ENCODE measurements at places on chromosomes 13 and 19.

DNA sequence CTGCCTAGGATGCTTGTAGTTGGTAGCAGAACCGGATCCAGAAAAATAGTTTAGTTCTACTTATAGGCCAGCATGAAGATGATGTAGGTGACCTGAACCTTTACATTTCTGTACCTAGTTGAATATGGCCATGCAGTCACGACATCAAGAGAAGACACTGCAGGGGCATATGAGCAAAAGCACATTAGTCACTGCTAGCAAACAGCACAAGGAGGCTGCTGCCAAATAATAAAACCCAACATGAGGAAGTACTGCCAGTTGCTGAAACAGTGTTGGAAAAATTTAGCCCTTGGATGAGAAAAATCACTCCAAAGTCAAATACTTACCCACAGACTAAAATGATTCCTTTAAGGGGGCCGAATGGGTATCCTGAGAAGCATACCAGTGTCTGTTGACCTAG is 20.8 kb downstream of the ERICH6B start:
- DNase-seq: no peak

GRCh38 chr19:57667228-57667627 is 1.5 kb upstream of the ZSCAN4 start:
- DNase-seq: no peak

DNA sequence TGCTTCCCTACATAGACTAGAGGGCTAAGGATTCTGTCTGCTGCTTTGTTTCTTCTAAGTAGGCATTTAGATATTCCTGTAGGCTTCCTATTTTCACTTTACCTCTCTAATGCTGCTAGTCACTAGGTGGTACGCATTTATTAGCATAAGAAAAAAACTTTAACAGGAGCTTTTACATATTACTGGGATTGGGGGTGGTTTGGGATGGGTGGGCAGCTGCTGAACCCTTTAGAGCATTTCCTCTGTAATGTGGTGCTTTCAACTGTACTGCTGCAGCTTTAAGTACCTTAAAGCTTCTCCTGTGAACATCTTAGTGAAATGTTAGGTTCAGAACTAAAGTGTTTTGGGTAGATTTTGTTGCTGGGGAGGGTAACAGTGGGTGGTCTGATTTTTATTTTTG is 92.6 kb downstream of the ZNF486 start:
- DNase-seq: no peak

GRCh38 chr19:49347835-49348234 is 12.6 kb downstream of the CD37 start:
- no peak for DNase-seq

- no peak for DNase-seq
Observed at GRCh38 chr13:110641055-110642015, 26.0 kb downstream of the NAXD start.

- no peak for DNase-seq
Observed at GRCh38 chr19:18453269-18454024, 15.5 kb upstream of the ISYNA1 start.

- DNase-seq: no peak
Observed at GRCh38 chr19:31783592-31783991, 434.4 kb upstream of the TSHZ3 start.

GRCh38 chr13:51816604-51817249 is 12.8 kb upstream of the DHRS12 start:
- DNase-seq: no peak

GRCh38 chr19:46723471-46723870 is 6.6 kb upstream of the PRKD2 start:
- DNase-seq: no peak

- no peak for DNase-seq
Observed at GRCh38 chr13:26834646-26835045, 74.1 kb upstream of the GPR12 start.

DNA sequence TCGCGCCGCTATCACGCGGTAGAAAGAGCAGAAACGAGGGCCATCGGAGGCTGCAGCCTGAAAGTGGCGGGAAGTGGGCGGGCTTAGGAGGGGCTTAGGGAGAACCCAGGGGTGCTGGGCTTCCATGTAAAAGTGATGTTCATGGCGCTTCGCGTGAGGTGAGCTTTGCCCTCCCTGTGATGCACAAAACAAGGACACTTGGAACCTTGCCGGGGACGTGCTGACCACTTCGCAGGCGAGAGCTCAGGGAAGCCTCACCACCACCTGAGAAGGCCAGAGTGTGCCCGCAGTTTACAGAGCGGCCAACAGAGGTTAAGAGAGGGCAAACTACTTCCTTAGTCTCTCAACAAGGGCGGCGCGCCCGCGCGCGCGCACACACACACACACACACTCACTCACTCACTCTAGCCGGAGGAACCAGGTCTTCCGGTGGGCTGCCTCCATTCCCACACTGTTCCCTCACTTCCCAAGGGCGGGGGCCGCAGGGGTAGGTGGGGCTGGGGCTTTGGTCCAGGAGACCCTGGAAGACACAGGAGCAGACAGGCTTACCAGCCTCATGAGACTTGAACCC is 651 bp downstream of the GAPDHS start:
- DNase-seq: no peak

DNA sequence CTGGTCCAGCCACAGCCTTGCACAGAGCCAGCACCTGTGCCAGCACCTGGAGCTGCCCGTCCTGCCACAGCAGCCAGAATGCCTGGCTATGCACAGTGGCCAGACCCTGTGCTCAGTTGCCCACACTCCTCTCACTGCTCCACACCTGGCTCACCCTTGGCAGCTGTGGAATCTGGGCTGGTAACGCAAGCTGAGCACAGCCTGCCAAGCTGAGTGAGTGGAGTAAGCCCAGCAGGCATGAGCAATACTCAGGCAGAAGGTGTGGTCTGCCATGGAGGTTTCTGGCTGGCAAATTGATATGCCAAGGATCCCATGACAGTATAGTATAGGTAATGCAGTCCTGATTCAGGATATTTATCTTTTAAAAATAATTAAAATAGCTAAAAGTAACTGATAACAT is 122.2 kb downstream of the PCDH9 start:
- DNase-seq: no peak

- DNase-seq: no peak
Observed at GRCh38 chr13:51843529-51843928, 1.4 kb downstream of the TMEM272 start.

DNA sequence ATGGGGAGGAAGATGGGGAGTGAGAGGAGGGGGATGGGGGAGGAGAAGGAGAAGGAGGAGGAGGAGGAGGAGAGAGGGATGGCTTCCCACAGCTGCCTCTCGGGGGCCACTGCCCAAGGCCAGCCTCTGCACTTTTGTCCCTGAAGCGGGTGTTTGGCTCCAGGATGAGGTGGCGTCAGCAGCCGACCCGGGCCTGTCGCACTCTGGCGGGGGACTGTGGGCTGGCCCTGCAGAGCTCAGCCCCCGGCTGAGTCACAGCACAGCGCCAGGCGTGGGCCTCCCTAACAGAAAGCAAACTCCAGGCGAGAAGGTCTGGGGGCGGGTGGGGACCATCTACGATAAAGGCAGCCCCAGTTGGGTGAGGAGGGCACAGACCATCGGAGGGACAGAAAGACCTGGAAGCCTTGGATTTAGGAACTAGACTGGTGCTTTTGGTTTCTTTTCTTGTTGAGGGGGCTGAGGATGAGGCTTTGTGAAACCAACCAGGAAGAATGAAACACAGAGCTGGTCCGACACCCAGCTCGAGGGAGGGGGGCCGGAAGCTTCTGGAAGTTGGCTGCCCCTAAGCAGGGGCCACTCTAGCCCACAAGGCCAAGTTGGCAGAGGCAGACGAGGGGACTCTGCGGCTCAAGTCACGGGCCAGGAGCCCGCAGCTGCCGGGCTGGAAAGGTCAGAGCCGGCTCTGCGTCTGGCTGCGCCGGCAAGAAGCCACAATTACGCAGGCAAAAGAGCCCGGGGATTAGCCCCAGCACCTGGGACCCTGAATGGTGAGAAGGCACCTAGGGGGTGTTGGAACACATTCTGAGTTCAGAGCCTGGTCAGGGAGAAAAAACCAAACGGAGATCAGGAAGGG is 18.2 kb downstream of the LSM4 start:
- peak; percentile 83 for DNase-seq

- peak; percentile 30 for DNase-seq
Observed at GRCh38 chr19:19591133-19591825, 27.2 kb downstream of the PBX4 start.

DNA sequence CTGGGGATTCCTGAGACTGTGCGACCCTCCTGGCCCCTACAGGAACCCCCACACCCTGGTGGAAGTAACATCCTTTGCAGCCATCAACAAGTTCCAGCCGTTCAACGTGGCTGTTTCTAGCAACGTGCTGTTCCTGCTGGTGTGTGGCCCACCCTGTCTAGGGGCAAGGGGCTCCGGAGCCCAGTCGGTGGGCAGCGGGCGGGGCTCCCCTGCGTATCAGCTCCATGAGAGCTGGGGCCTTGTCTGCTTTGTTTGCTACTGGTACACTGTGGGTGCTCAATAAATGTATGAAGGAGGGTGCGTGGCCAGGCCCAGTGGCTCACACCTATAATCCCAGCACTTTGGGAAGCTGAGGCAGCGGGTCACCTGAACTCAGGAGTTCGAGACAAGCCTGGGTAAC is 10.9 kb downstream of the MPND start:
- no peak for DNase-seq

- DNase-seq: no peak
Observed at GRCh38 chr19:55355213-55355821, 798 bp upstream of the COX6B2 start.

- no peak for DNase-seq
Observed at GRCh38 chr13:40792284-40793051, 3.1 kb downstream of the SLC25A15 start.

GRCh38 chr13:97279913-97280312 is 57.8 kb downstream of the MBNL2 start:
- DNase-seq: no peak

DNA sequence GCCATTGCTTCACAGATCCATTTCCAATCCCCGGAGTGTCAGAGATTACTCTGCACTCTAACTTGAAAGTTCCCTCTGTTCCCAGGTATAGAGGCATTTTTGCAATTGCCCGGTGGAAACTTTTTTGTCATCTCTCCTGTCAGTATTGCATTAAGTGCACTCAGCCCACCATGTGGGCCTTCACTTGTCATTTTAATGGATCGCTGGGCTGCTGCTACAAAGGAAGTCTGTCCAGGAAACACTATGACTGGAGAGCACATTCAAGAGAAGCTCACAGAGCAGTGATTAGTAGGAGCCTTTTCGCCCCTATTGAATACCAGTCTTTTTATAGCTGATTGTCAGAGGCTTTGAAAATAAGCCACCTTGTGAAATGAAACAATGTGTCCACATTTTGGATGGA is 180.9 kb downstream of the B3GLCT start:
- DNase-seq: no peak
